ENCODE measurements at places on chromosomes 5 and 9.

GRCh38 chr9:22026696-22027095 is 17.6 kb upstream of the CDKN2B start:
- DNase-seq = no peak
- no peak overlapping the region for H3K4me3 ChIP-seq
- H3K27me3 ChIP-seq = no peaks in the 10 kb centered on the region
- H3K36me3 ChIP-seq = no peaks in the 10 kb centered on the region
- no peak overlapping the region for H3K27ac ChIP-seq
- peaks cover 13% of the 10 kb centered on the region for H3K4me1 ChIP-seq

DNA sequence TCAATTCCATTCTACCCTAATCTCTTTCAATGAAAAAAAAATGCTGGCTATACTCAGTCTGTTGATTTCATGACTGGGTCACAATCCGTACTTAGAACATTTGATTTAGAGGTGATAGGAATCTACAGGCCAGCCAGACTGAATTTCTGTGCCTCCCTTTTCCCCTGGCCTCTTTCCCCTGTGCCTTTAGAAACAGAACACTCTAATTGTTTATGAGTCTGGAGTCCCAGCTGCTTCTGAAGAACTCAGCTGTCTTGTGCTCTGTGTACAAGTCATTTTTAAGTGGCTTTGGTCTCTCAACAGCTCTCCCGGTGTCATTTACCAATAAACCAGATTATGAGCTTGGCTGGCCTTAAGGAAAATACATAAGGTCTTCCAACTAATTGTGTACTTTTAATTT is 94.1 kb upstream of the ITGA2 start:
- peaks cover 4% of the 10 kb centered on the region for H3K4me1 ChIP-seq
- no peaks in the 10 kb centered on the region for H3K36me3 ChIP-seq
- H3K27ac ChIP-seq = no peak overlapping the region

GRCh38 chr9:130987738-130988399 is 21.1 kb upstream of the LAMC3 start:
- H3K36me3 ChIP-seq = no peaks in the 10 kb centered on the region
- H3K4me1 ChIP-seq = no peaks in the 10 kb centered on the region
- H3K27me3 ChIP-seq = peaks cover 52% of the 10 kb centered on the region
- no peak overlapping the region for H3K27ac ChIP-seq

GRCh38 chr5:76720988-76721569 is 5.2 kb downstream of the F2R start:
- peaks cover 29% of the 10 kb centered on the region for H3K4me1 ChIP-seq
- DNase-seq = no peak
- no peak overlapping the region for H3K27ac ChIP-seq
- H3K36me3 ChIP-seq = no peaks in the 10 kb centered on the region
- no peaks in the 10 kb centered on the region for H3K27me3 ChIP-seq
- no peak overlapping the region for H3K4me3 ChIP-seq

GRCh38 chr9:13322828-13323550 is 43.5 kb upstream of the MPDZ start:
- H3K36me3 ChIP-seq = no peaks in the 10 kb centered on the region
- H3K27ac ChIP-seq = no peak overlapping the region
- peaks cover 5% of the 10 kb centered on the region for H3K4me1 ChIP-seq
- no peak for DNase-seq
- no peak overlapping the region for H3K4me3 ChIP-seq

- H3K27me3 ChIP-seq = no peaks in the 10 kb centered on the region
- no peak overlapping the region for H3K27ac ChIP-seq
- no peaks in the 10 kb centered on the region for H3K4me1 ChIP-seq
- H3K36me3 ChIP-seq = no peaks in the 10 kb centered on the region
Measured at GRCh38 chr9:117046666-117047327, 359.7 kb downstream of the TRIM32 start.

DNA sequence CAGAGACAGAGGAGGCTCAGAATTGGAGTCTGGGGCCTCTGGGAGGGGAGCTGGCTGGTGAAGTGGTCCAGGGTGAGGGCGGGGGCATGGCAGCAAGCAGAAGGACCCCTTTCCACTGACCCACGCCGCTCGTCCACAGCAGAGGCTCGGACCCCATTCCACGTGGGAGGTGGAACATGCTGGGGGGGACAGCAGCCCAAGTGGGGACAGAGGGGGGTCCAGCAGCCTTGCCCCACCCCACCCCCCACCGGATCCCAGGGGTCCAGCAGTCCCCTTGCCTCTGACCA is 25.4 kb upstream of the NKD2 start:
- H3K36me3 ChIP-seq = no peaks in the 10 kb centered on the region
- H3K27ac ChIP-seq = no peak overlapping the region
- H3K27me3 ChIP-seq = no peaks in the 10 kb centered on the region

- H3K4me3 ChIP-seq = no peak overlapping the region
- H3K27me3 ChIP-seq = peaks cover 54% of the 10 kb centered on the region
- peak; percentile 63 for DNase-seq
- H3K36me3 ChIP-seq = no peaks in the 10 kb centered on the region
- no peak overlapping the region for H3K27ac ChIP-seq
- H3K4me1 ChIP-seq = peaks cover 12% of the 10 kb centered on the region
Measured at GRCh38 chr9:130940693-130941576, 1.9 kb upstream of the FIBCD1 start.

DNA sequence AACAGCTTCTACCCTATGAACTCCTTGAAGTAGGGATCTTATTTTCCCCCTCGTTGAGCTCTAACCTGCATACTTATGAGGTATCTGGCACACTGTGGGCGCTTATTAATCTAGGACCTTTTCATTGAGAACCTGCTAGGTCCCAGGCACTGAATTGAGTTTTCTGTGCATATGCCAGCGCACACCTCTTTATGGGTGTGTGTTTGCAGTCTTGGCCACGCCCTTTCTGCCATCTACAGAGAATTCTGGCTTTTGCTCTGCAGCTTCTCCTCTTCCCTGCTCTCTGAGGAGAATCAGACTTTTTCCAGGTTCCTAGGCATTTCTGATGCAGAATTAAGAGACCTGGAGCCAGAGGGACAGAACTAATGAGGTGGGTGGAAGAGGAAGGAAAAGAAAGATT is 25.4 kb upstream of the SSBP2 start:
- no peaks in the 10 kb centered on the region for H3K27me3 ChIP-seq
- no peak overlapping the region for H3K27ac ChIP-seq
- no peak overlapping the region for H3K4me3 ChIP-seq
- H3K36me3 ChIP-seq = no peaks in the 10 kb centered on the region

GRCh38 chr9:83622433-83622938 is 457 bp upstream of the IDNK start:
- DNase-seq = no peak
- H3K4me1 ChIP-seq = peaks cover 5% of the 10 kb centered on the region
- H3K27me3 ChIP-seq = no peaks in the 10 kb centered on the region
- no peaks in the 10 kb centered on the region for H3K36me3 ChIP-seq

GRCh38 chr9:117114768-117115167 is 300.1 kb downstream of the ASTN2 start:
- H3K27me3 ChIP-seq = no peaks in the 10 kb centered on the region
- no peaks in the 10 kb centered on the region for H3K36me3 ChIP-seq
- H3K4me3 ChIP-seq = no peak overlapping the region
- DNase-seq = no peak
- no peaks in the 10 kb centered on the region for H3K4me1 ChIP-seq

DNA sequence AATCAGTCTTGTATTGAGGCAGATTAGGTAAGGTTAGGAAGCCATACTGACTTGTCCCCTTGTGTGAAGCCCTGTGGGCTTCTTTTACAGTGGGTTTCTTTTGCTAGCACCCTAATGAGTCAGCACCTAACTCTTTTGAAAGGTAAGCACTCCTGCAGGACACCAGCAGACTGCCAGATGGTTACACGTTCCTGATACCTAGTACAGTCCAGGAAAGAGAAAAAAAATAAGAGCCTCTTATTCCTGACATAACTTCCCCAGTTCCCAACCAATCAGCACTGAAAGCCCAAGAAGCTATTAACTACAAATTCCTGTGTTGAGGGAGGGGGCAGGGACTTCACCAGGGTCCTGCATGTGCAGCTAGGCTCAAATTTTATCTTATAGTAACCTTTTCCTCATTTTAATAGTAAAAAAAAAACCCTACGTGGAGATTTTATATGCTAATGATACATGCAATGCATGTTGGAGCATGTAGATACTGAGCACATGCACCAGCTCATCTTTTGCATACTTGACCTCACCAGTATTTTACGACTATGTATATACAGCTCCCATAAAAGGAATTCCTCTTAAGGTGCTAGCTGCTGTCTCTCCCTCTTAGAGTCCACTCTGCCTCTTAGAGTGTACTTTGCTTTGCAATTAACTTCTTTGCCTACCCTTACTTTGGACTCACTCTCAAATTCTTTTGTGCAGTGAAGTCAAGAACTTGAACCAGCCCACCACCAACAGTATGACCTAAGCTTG is 84.7 kb upstream of the RORB start:
- peaks cover 4% of the 10 kb centered on the region for H3K4me1 ChIP-seq
- H3K4me3 ChIP-seq = no peak overlapping the region
- H3K27ac ChIP-seq = no peak overlapping the region
- peak; percentile 17 for DNase-seq
- H3K27me3 ChIP-seq = no peaks in the 10 kb centered on the region

GRCh38 chr9:2919347-2919746 is 75.5 kb upstream of the PUM3 start:
- no peak overlapping the region for H3K4me3 ChIP-seq
- no peaks in the 10 kb centered on the region for H3K27me3 ChIP-seq
- no peaks in the 10 kb centered on the region for H3K36me3 ChIP-seq
- no peak overlapping the region for H3K27ac ChIP-seq
- no peaks in the 10 kb centered on the region for H3K4me1 ChIP-seq

GRCh38 chr9:12604164-12604821 is 88.9 kb upstream of the TYRP1 start:
- no peaks in the 10 kb centered on the region for H3K4me1 ChIP-seq
- H3K27ac ChIP-seq = no peak overlapping the region
- no peak overlapping the region for H3K4me3 ChIP-seq
- no peaks in the 10 kb centered on the region for H3K36me3 ChIP-seq
- no peaks in the 10 kb centered on the region for H3K27me3 ChIP-seq

DNA sequence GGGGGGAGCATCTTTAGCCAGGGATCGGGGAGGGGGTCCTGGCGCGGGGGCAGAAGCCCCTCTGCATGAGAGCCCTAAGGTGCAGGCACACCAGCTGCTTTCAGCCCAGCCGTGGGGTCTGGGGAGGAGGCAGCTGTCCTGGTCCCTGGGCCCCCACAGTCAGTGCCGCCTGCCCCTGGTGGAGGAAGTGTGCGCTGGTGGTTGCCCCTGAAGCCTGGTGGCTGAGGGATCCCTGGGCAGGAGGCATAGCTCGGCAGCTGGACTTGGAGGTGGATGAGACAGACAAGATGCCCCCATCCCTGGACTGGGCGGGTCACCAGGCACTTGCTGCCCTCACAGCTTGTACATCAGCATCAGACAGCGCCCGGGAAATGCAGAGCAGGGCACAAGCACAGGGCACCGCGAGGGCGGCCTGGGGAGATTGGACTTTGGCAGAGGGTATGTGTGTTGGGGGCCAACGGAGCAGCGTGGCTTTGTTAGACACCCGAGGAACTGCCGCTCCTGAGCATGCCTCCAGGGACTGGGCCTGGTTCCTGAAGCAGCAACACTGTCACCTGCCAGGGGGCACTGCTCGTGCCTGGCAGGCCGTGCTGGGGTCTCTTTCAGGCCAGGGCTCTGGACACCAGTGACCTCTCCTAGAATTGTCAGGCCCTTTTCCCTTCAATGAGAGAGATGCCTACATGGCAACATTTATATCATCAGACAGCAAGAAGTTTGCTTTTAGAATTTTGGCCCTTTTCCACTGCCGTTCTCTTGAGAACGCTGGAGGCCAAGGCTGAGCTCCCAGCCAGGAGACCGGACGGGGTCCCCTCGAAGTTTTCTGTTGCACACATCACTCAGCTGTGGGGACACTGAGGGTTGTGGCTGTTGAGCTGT is 41.9 kb upstream of the CTSL start:
- no peak for DNase-seq
- H3K27me3 ChIP-seq = no peaks in the 10 kb centered on the region
- H3K4me1 ChIP-seq = no peaks in the 10 kb centered on the region

Data from keratinocyte (primary cell).